GM20000 (cell line): ENCODE measurements at places on chromosomes 6 and 20.

- no peak for DNase-seq
Observed at GRCh38 chr20:11691766-11692165, 225.9 kb upstream of the BTBD3 start.

GRCh38 chr6:32984622-32985389, 16.4 kb downstream of the BRD2 start:
- peak; percentile 72 for DNase-seq

DNA sequence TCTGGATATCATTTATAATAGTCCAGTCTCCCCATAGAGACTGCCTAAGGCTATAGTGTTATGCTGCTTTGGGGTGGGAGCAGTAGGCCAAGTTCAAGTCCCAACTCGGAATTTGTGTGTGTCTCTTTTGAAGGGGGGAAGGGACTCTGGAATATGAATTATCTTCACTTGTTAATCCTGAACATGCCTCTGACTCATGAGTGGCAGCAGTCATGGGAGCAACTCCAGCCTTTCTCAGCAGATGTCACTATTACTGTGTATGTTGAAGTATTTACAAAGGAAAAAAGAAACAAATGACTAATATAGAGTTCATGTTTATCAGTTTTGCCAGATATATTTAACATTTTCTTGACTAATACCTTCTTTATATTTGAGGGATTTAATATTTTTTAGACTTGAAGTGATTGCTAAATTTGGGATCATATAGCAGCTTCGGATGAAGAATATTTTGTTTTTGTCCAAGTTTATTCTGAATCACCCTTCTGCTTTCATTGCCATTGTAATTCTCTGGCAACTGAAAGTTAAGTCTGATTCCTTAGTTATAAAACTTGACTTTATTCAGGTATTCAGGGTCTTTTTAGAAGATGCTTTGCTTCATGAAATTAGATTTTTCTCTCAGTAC, 23.4 kb downstream of the FAM217A start:
- no peak for DNase-seq

GRCh38 chr6:168393126-168393870, 47.7 kb upstream of the SMOC2 start:
- no peak for DNase-seq

- DNase-seq: no peak
Observed at GRCh38 chr6:90131125-90131524, 165.5 kb downstream of the BACH2 start.

DNA sequence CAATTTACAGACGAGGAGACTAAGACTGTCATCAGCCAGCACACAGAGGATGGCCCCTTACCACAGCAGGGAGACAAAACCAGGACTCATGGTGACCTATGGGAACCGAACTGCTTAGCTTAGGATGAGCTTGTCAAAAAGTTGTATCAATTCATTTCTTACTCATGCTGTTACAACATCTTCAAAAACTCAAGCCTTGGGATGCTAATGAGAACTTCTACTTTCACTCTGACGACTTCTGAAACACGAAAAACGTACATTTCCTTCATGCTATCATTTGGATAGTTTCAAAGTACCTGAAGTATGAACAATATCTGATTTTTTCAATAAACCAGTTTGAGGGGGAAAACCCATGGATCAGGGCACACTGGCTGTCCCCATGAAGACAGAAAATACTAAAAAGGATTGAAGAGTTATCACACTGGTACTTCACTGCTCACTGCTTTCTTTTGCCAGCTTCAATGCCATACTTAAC, 31.9 kb downstream of the HIVEP2 start:
- DNase-seq: peak; percentile 65

DNA sequence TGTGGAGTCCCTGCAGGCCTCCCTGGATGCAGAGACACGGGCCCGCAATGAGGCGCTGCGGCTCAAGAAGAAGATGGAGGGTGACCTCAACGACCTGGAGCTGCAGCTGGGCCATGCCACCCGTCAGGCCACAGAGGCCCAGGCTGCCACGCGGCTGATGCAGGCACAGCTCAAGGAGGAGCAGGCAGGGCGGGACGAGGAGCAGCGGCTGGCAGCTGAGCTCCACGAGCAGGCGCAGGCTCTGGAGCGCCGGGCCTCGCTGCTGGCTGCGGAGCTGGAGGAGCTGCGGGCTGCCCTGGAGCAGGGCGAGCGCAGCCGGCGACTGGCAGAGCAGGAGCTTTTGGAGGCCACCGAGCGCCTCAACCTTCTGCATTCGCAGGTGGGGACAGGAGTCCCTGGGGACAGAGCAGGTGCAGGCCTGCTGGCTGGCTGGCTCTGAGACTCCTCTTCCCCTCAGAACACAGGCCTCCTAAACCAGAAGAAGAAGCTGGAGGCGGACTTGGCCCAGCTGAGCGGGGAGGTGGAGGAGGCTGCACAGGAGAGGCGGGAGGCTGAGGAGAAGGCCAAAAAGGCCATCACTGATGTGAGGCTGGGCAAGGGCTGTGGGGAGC, 44.7 kb downstream of the MYH7B start:
- DNase-seq: no peak

GRCh38 chr6:152136449-152136825, 329.0 kb downstream of the ESR1 start:
- no peak for DNase-seq

- no peak for DNase-seq
Observed at GRCh38 chr6:56279331-56280080, 32.1 kb upstream of the COL21A1 start.

- no peak for DNase-seq
Observed at GRCh38 chr20:2741463-2741862, 48.9 kb downstream of the EBF4 start.

DNA sequence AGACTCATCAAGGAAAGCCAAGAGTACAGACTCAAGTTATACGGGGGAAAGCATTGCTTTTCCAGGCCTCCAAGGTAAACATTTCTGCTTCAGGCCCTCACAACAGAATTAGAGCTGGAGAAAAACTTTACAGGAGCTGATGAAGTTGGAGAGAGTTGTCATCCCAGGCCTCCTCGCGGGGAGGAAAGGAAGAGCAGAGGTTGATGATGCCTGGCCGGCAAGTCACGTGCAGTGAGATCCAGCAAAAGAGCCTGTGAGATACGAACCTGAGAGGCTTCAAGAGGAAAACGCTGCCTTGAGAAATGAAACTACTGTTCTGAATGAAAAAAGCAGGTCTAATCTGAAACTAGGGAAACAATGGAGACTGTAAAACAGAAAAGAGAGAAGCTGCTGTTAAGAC, 122.9 kb downstream of the FAM120B start:
- DNase-seq: no peak

DNA sequence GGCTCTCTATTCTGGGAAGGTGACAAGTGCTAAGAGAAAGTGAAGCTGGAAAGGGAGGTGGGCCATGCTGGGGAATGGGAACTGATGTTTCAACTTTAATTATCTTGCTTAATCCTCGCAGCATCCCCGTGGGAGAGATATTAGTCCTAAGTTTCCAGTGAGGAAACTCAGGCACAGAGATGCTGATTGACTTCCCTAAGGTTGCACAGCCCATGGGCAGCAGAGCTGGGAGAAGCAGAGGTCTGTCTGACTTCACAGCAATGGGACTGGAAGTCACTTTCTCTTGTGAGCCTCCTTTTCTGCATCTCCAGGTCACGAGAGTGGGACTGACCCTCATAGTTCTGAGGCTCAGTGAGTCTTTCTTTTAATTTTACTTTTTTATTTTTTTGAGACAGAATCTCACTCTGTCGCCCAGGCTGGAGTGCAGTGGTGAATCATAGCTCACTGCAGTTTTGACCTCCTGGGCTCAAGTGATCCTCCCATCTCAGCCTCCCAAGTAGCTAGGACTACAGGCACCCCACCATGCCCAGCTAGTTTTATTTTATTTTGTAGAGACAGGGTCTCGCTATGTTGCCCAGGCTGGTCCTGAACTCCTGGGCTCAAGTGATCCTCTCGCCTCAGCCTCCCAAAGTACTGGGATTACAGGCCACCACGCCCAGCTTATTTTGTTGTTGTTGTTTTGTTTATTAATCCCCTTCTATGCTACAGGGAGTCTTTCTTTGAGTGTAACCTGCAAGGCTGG, 2.6 kb downstream of the RAB44 start:
- no peak for DNase-seq

GRCh38 chr6:33335916-33336315, 18.4 kb upstream of the ZBTB22 start:
- DNase-seq: no peak

- no peak for DNase-seq
Observed at GRCh38 chr6:108242259-108242658, 18.6 kb downstream of the SNX3 start.

DNA sequence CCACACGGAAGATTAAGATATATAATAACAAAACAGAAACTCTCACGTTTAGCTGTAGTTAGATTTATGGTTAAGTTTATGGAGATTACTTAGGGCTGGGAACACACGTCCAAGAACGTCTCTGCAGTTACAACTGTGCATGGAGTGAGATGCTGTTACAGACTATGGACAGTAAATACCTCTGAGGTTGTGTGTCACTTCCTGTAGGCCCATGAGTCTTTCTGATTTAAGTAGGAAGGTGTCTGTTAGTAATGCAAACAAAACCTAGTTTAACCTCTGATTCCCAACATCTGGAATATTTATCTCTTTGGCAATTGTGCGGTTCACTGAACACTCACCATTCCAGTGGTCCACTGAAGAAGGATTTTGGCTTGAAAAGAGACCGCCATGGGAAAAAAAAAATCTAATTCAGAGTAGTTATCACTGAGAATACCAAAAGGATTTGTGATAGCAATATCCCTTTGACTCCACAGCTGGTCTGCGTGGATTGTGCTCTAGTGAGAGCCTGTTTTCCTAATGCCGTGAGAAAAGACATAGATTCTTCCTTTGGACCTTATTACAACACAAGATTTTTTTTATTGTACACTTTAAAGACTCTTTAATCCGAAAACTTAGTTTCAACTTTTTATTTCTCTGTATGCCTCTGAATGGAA, 478.2 kb upstream of the CITED2 start:
- DNase-seq: no peak

GRCh38 chr20:64150756-64151632, 13.3 kb upstream of the MYT1 start:
- DNase-seq: no peak

- DNase-seq: peak; percentile 40
Observed at GRCh38 chr6:35146453-35146852, 5.3 kb upstream of the TCP11 start.

- DNase-seq: no peak
Observed at GRCh38 chr6:52000064-52000463, 87.3 kb downstream of the PKHD1 start.
